ENCODE measurements at places on chromosomes 3 and 15.

DNA sequence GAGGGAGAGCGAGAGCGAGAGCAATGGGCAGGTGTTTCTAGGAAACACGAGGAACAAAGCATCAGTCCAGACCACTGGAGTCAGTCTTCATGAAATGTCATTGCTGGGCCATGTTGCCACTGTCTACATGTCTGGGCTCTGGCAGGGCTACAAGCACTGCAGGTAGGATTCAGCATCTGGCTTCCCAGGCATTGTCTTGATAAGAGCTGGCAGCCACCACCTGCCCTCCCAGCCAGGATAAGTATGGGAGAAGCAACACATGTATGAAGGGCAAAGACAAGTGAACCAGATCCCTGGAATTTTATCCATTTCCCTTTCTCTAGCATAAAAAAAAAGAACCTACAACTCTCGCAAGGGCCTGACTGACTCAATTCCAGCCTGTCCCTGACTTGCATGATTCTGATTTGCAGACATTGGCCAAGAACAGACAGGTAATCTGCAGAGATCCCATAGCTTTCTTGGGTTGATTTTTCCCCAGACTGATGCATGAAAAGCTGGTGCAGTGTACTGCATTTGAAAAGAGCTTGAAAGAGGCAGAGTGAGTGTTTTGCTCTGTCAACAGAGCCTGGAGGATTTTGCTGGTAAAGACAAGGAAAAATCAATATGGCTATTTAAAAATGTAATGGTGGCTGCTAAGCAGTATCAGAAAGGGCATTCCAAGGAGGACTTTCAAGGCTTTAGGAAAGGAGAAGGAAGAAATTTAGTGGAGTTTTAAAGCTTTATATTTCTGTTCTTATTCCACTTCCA, 157.2 kb upstream of the MYRIP start:
- DNase-seq: no peak

DNA sequence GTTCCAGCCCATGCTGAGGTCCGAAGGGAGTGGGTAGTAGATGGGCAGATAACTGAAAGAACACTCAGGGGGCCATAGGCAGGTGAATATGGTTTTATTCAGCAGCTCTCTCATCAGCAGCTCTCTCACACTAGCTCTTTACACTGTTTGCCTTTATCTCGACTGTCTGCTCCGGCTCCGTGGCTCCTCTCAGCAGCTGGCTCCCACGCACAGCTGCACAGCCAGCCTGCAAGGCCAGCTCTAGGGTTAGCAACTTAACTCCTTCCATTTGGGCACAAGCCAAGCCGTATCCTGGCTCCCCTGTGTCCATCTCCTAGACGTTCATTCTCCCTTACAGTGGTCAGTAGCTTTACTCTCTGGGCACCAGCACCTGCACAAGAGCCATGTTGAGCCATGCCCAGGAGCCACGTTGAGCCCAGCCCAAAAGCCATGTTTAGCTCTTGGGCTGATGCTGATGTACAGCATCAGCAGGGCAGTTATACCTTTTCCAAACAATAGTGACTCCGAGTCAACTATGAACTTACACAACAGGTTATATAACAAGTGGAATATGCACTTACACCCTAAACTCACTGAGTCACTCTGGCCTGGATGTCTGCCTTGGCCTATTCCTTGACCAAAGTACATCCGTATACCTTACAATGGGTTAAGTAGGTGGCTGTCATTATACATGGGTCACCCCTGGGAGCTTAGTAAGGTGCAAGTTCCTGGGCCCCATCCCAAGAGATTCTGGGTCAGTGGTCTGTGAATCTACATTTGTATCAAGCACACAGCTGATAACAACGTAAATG, 34.6 kb upstream of the TOPAZ1 start:
- no peak for DNase-seq

DNA sequence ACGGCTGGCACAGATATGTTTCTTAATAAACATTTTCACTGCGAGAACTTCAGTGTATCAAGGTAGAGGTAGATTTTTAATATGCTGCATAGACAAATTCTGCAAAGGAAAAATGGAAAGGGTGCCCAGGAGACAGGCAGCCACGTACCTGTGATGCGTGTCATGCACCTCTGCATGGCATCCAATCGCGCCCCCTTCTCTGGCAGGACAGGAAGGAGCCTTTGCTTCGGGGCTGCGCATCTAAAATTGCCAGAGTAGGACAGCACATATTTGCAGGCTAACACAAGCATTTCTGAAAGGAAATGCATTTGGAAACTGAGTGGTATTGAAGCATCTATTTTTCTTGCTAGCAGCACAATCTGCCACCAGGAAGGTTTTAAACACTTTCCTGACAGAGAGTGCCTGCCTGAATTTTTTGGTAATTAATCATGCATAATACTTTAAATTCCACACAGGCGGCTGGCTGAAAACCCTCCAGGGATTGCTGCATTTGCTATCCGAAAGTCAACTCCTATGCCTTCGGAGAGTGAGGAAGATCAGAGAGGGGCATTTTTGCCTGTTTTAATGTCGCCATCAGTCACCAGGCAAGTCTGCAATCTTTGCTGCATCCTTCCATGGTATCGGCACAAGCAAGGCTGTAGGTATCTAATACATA, 165.1 kb upstream of the ATP10A start:
- DNase-seq: no peak

- DNase-seq: no peak
These were observed 644.9 kb upstream of the DPPA4 start for GRCh38 chr3:109982201-109982600.

DNA sequence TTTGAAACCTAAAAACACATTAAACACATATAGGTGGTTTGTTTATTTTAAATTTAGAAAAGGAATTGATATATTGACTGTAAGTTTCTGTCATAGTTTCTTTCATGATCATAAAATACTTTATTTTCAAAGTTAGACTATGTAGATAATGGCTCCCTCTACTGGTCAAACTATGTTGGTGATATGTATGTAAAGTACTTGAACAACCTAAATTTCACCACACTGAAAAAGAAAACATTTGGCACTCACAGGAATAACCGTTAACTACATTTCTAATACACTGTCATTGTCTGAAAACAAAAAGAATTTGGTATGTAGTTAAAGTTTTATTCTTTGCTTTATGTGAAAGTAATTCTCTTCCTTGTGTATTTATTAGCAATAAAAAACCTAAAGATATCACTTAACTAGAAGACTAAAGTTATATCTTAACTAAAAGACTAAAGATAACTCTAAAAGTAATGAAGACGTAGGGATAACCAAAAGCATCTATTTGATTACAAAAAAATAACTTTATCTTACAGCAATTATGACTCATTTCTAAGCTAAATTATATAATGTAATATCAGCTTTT, 427.5 kb downstream of the VGLL3 start:
- peak; percentile 32 for DNase-seq

DNA sequence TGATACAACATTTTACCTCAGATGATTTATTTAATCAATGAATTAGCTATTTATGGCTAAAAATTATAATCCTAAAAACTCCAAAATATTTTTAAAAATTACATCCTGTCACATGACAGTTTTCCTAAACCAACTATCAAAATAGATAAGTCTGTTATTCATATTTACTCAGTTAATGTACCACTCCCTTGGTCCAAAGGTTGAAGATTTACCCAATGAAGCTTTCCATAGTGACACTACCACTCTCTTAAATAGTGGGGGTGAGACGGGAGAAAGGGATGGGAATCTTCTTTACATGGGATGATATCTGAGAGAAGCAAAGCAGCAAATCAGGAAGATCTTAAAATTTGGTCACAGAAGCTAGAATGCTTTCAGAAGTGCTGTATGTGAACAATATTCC, 30.5 kb downstream of the XRN1 start:
- no peak for DNase-seq

DNA sequence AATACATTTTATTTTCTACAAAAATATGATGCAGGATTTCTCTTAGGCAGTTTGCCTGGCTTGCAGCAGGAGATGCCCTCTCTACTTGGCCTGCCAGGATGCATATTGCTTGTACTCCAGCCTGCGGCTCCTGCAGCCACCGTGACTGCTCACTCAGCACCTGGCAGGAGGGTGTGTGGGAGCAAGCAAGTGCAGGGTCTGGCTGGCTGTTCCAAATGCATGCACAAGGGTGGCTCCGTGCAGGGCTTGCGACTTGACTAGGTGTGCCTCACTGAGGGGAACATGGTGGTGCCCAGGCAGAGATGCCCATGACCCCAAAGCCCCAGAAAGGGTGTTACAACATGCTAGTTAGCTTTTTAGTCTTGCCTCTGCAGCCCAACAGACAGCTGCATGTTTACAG, 1240.2 kb upstream of the ALCAM start:
- no peak for DNase-seq

DNA sequence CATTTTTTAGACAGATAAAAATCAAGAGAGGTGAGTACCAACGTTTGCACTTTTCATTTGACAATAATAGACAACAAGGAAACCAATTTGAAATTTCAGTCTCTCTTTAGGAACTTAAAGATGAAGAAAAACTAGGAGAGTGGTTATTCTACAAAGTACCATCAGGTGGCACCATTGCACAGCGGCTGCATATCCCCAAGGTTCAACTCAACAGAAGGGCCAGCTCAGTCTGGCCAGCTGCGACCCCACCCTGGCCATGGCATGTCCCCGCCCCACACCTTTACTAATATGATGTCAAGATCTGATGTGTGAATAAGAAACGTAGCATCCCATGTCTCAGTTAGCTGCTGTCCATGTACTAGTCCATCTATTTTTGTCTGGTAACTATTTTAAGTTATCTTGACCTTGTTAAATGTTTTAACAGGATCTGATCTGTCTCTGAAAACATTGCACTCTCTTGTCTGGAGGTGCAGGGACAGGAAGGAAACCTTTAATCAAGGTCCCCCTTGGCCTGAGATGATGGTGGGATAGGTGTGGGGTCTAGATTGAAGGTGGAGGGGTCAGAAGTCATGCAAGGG, 35.5 kb upstream of the CGNL1 start:
- DNase-seq: peak; percentile 46

- DNase-seq: no peak
These were observed 52.8 kb downstream of the HERC1 start for GRCh38 chr15:63780969-63781368.
